ENCODE measurements at places on chromosomes 7 and 10.

- DNase-seq: no peak
These were observed 7.6 kb upstream of the SLC18A3 start for GRCh38 chr10:49602380-49603023.

DNA sequence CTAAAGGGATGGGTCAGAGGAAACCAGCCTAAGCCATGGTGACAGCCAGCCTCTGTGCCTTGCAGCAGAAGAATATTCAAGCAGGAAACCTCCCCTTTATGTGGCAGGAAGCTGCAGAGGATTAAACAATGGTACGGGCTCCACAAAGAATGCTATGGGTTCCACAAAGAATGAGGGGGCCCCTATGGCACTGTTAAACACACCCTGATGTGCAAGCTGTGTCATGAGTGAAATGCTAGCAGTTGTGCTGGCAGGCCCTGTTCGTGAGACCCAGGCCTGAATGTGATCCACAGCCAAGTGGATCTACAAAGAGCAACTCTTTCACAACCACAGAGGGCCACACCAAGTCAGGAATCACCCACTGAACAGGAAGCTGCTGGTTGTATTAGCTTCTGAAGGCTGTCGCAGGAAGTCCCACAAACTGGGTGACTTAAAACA, 68.9 kb downstream of the MYOF start:
- peak; percentile 13 for DNase-seq

DNA sequence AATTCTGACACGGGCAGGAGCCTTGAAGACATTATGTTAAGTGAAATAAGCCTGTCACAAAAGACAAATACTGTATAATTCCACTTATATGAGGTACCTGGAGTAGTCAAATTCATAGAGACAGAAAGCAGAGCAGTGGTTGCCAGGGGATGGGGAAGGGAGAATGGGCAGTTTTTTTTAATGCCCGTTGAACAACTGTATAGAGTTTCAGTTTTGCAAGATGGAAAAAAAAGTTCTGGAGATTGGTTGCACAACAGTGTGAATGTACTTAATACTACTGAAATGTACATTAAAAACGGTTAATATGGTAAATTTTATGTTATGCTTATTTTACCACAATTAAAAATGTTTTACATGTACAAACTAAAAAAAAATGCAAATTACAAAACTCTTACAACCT, 63.6 kb upstream of the EFCAB10 start:
- no peak for DNase-seq

- no peak for DNase-seq
These were observed 117.5 kb upstream of the HGF start for GRCh38 chr7:81887098-81888090.

- no peak for DNase-seq
These were observed 21.3 kb downstream of the TAS2R16 start for GRCh38 chr7:122974229-122974628.

GRCh38 chr10:86497621-86498020, 24.0 kb downstream of the WAPL start:
- no peak for DNase-seq

DNA sequence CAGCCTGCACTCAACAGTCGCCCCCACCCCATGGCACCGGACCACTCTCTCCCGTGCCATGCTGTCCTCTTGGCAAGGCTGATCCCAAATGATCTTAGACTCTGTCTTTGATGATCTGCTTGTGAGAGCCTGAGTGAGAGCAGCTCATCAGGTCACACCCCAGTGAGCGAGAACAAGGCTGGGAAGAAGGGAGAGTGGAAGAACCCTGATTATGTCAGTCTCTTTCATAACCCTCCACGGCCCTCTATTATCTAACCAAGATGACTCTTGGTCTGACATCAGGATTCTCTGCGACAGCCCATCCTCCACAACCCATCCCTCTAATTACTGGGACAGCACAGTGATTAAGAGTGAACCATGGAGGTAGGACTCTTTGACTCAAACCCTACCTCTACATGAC, 53.1 kb upstream of the C7orf33 start:
- no peak for DNase-seq

Data from activated CD4-positive, alpha-beta T cell treated with anti-CD3 and anti-CD28 coated beads for 4 hours (primary cell).